Stimulated activated CD8-positive, alpha-beta memory T cell treated with anti-CD3 and anti-CD28 coated beads, Interleukin-4, amount 100 ng/mL, for 1 hour (primary cell): ENCODE measurements at places on chromosomes 7 and 10.

DNA sequence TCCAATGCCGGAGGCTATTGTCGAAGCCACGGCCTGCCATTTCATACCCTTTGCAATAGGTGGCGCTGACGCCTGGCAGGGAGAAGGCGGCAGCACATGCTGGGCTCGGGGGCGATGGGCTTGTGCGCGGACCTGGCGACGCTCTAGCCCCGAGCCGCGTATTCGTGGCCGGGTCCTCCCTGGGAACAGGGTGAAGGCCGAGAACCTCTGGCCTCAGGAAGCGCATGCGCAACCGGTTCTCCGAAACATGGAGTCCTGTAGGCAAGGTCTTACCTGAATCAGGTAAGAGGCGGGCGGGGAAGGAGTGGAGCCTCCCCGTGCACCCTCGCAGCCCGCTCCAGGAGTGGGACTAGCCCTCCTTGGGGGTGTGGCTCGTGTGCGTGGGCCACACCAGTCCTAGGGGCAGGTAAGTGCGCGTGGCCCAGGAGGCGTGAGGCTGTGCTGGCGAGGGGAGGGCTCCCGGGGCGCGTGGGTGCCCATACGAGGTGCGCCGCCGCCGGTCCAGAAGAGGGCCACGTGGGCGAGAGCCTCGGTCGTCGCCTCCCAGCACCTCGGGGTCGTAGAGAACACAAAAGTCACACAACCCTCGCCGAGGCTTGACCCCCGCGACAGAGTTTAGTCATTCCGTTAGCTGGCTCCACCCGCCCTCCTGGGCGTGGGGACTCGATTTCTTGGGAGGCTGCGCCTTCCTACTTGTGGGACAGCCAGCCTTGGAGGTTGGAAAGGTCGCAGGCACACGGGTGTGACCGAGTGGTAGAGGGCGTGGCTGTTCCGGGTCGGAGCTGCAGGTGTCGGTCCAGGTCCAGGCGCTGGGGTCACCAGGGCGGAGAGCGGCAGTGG lies 5.6 kb upstream of the MEST start:
- DNase-seq: no peak

DNA sequence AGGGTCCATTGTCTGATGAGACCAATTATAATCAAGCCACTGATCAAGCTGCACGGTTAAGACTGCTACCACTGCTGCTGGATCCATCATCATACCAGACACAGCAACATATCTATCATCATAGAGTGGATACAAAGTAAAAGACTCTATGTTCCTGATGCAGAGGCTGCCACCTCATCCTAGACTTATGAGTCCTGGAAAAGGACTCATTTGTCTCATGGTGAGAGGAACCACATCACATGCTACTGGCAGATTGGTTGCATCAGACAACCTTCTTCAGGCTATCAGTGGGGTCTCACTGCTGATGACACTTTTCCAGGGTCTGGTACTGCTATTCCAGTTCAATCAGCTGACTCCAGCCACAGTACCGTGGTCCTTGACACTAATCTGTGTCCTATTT lies 79.0 kb downstream of the ABI1 start:
- no peak for DNase-seq

- DNase-seq: no peak
Observed at GRCh38 chr10:118080817-118081216, 34.1 kb upstream of the RAB11FIP2 start.

- no peak for DNase-seq
Observed at GRCh38 chr7:96837593-96837992, 127.9 kb upstream of the SEM1 start.

DNA sequence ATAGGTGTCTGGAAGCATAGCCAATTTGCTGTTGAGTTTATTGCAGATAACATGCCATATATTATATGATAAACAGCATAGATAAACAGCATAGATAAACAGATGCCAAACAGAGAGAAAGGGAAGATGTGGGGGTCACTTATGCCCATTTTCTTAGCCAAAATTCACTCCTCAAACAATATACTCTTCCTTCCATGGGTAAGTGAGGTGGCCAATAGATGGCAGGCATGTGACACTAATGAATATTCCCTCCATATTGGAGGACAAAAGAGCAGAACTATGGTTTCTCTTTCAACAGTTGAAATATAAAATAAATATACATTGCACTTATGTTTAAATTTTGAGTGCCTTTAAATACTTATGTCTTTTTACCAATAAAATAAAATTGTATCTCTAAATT lies 1212.8 kb downstream of the REEP3 start:
- no peak for DNase-seq

DNA sequence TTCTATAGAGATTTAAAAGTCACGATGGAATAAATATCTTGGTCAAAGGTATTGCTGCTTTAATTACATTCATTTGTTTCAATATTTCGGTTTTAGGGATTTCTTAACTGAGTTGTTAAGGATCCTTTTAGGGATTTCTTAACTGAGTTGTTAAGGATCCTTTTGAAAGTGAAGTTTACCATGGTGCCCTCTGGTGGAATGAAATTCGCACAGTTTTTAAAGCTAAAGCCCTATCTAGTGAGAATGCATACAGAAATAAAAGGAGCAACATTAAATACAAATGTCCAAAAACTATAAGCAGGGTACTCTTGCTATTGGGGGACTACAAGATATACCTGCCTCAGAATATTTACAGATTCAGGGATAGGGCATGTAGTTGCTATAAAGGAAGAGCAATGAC lies 193.7 kb downstream of the RNLS start:
- no peak for DNase-seq

- DNase-seq: no peak
Observed at GRCh38 chr7:130901209-130901783, 167.3 kb upstream of the KLF14 start.

GRCh38 chr10:71250842-71251241 lies 38.5 kb downstream of the UNC5B start:
- DNase-seq: no peak

DNA sequence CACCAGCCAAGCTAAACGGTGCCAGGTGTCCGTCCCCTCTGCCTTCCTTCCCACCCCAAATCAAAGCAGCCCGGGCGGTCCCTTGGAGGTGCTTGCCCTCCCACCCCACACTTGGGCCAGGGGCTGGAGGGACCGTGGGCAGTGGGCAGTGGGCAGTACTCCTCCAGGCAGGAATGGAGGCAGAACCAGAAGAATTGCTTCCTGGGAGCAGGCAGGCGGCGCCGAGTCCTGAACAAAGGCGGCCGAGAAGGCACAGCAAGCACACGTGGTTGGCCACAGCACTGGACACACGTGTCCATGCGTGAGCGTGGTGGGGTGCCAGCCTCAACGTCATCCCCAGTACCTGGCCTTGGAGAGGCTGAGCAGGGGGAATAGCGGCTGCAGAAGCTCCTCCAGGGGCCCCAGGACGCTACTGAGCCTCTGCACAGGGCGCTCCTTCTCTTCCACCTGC lies 48.4 kb upstream of the NKX6-2 start:
- no peak for DNase-seq

GRCh38 chr7:127895360-127895759 lies 135.9 kb downstream of the LRRC4 start:
- no peak for DNase-seq

GRCh38 chr7:7354674-7355073 lies 172.3 kb downstream of the C1GALT1 start:
- no peak for DNase-seq

GRCh38 chr10:4344492-4344994 lies 481.5 kb upstream of the AKR1E2 start:
- no peak for DNase-seq

DNA sequence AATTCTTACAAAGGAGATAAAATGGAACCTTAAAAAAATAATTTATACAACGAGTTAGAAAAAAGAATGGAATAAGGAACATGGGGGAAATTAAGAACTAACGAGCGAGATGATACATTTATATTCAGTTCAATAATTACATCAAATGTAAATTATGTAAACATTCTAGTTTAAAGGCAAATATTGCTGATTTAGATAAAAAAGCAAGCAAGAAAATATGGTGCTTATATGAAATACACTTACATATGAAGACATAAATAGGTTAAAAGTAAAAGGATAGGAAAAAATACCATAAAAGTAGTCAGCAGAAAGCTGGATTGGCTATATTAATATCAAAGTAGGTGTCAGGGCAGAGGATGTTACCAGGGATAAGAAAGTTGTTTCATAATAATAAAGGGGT lies 127.0 kb upstream of the AHR start:
- DNase-seq: no peak

DNA sequence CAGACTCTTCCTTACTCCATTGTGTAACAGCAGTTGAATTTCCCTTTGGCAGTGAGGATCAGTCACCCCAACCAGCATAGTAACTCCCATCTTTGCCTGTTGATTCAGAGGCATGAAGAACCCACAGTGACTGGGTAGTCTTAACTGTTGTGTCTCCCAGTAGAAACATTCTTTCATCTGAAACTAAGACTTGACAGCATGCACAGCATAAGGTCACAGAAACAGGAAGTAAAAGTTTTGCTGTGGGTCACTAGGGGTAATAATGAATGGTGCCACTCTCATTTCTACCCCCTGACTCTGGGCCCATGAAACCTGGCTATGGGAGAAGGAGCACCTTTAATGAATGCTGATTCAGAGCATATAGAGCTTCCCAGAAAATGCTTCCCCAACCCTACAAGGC lies 8.3 kb upstream of the FRMPD2 start:
- no peak for DNase-seq

- DNase-seq: no peak
Observed at GRCh38 chr7:78265486-78265885, 466.9 kb downstream of the PHTF2 start.

DNA sequence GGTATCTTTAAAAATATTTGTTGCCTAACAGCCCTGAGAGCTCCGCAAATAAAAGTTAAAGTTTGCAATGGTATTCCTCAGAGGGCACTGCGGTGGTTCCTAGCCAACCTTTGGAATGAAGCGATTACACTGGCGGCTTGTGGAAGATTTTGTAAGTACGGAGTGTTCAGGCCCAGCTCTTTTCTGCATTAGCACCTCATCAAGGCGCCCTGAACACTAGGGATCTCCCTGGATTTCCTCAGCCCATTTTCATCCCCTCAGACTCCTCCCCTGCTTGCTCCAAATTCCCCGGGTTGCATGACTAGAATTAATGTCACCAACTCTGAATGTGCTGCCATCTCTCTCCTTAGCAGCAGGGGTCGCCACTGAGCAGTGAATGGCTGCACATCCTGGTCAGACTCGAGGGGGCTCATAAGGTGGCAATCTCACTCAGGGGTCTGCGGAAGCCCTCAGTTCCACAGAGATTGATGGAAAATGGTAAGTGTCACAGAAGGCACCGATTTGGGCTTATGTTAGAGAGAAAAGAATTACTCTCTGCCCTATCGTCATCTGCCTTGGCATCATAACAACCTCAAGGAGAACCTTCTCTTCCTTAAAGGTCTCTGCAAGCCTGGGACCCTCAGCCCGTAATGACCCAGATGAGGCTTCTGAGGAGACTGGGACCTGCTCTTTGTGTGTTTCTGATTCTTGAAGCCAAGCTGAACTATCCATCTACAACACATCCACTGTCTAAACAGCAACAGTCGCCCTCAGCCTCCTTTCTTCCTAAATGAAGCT lies 262.8 kb upstream of the AOAH start:
- peak; percentile 16 for DNase-seq

- DNase-seq: no peak
Observed at GRCh38 chr7:69796416-69796815, 198.1 kb downstream of the AUTS2 start.

DNA sequence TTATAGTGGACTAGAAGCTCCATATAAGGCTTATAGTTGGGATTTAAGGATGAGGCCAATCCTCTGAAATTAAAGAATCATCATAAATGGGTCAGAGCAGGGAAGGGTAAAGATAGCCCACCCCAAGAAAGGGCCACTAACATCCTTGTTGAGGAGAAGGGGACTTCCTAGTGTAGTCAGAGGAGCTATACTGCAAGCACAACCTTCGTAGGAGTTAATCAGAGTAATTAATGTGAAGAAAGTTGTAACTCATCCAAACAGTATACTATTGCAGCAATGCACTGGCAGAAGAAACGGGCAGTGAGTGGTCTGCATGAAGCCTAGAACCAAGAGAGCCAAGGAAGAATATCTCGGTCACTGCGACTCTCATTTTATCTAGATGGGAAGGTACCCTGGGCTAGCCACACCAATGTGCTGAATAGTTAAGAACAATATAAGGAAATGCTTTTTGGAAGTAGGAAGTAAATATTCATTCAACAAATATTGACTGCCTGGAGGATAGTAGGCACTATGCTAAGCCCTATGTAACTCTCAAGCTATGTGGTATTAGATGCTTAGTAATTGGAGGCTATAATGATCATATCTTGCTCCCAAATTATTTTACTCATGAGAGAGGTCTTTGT lies 13.3 kb downstream of the OTUD1 start:
- no peak for DNase-seq

GRCh38 chr10:29434111-29434510 lies 145.2 kb downstream of the LYZL1 start:
- DNase-seq: no peak

- no peak for DNase-seq
Observed at GRCh38 chr10:26621243-26621888, 76.1 kb upstream of the PDSS1 start.

GRCh38 chr10:32147730-32148129 lies 91.5 kb upstream of the KIF5B start:
- DNase-seq: no peak

DNA sequence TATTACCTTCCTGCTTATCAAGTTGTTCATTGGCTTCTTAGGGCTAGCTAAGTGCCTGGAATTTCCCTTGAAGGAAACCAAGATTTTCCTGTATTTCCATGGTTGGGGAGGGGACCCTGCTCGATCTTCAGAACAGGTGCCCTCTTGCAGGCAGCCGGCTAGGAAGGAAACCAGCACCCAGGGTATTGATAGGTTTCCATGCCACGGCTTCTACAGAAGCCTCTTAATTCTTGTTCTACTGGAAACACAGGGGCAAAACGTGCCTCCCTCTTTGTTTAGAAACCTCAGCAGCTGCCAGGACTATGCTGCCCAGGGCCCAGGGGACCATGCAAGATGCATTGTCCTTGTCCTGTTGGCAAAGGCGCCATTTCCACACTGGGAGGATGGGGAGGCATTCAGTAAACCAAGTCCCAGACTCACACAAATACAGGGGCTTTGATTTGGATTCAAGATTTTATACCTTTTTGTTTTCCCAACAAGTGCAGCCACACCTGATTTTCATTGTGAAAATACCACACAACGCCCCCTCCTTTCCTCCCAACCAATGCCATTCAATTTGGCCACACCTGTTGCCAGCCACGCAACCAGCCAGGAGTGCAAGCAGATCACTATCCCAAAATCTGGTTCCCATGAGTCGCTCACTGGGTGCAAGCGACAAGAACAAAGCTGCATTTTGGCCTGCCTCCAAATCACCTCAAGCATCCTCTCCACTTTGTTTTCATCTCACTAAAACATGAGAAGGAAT lies 29.6 kb downstream of the C10orf71 start:
- no peak for DNase-seq

DNA sequence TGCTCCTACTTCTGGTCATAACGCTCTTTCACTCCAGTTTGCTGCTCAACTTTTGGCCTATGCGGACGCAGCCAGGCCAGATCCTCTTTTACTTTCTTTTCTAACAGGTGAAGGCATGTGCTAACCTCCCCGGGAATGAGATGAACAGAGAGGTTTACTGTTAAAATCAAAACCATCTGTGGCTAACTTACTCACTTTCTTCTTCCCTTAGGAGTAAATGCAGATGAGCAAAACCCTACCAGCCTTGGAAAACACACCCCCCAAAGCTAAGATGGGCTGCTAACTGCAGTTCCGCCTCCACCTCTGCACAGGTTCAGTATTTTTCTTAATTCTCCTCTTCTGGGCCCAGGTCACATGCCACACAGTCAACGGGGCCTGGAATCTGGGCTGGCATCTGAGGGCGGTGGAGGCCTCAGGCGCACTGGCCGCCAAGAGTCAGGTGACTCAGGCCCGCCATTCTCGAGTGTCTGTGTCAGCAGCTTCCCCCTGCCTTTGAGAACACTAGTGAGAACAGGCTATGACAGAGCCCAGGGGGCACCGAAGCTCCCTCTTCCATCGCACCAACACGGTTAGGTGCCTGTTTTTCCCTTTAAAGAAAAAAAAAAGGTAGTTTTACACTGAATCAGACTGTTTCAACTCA lies 11.1 kb downstream of the FAM53B start:
- no peak for DNase-seq
